ENCODE measurements at places on chromosomes 6 and 20. TPM values are rescaled to one million over a fixed set of nuclear protein-coding genes. Genes with fewer than 3 reads are reported as not detected.

The TTI1 gene
- 15.1 TPM for polyA plus RNA-seq

DNA sequence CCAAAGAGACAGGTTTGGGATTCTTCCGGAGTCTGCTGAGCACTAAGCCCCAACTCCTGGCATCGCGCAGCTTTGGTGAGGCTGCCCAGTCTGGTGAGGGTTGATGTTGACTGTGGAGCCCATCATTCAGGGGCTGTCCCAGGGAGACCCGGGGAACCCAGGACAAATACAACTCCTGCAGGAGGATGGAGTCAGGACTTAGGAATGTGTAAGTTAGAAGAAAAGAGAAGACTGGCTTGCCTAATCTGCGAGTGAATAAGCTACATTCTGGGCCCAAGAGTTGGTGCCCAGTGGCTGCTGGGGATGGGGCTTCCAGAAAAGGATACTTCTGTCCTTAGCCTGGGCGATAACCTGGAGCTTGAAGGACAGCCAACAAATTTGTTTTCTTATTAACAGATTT is 47.9 kb downstream of the STK35 start:
- DNase-seq = no peak

DNA sequence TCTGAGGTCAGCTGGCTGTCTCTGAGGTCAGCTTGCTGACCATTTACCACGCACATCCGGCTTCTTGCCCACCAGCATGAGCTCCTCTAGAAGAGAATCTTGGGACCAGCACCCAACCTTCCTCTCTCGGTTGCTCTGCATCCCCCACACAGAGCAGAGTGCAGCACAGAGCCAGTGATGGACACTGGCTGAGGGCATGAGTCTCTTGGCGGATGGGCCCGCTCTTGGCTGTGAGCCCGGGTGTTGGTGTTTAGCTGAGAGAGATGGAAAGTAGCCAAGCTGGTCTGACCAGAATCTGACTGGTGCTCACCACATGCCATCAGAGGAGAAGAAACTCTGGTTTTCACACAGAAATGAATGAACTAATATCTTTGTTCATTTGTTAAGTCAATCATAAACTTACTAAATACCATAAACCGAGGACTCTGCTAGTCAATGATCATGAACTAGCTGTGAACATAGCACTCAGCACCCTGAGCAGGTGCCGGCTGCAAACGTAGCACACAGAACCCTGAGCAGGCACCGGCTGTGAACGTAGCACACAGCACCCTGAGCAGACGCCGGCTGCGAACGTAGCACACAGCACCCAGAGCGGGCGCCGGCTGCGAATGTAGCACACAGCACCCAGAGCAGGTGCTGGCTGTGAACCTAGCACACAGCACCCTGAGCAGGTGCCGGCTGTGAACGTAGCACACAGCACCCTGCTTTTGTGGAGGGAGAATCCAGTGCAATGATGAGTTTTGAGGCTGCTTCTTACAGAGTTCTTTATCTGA is 10.4 kb upstream of the THBS2 start:
- DNase-seq = no peak

The RIMS1 gene
- polyA plus RNA-seq = 0.91 TPM

The MCHR2 gene
- polyA plus RNA-seq = not detected

The RBM38 gene
- polyA plus RNA-seq = 8.2 TPM

DNA sequence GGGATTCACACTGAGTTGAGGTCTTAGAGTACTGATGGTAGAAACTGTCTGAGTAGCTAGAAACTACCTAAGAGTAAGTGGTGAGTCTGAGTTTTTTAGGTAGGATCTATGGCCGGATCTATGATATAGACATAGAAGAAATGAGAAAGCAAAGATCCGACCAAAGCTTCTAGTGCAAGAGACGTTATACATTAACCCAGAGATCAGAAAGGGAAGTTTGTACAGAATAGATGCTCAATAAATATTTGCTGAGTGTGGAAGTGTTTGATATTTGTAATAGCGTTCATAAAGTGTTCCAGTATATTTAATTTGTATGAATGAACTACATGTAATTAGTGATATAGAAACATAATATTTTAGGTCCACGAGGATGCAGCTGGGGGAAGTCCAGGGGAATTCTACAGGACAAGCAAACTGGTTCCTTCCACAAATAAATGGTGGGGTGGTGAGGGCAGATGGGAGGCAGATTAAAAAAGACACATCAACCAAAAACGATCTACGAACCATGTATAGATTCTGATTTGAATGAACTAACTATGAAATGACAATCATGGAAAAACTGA is 31.9 kb upstream of the JARID2 start:
- DNase-seq = no peak

The BTNL2 gene
- polyA plus RNA-seq = not detected

The PNPLA1 gene
- polyA plus RNA-seq = not detected

GRCh38 chr20:10711903-10712451 is 38.2 kb upstream of the JAG1 start:
- no peak for DNase-seq

- no peak for DNase-seq
These were observed 4.3 kb upstream of the CCDC167 start for GRCh38 chr6:37504024-37504423.

GRCh38 chr6:48134246-48134645 is 23.2 kb upstream of the PTCHD4 start:
- no peak for DNase-seq

The FGD2 gene
- polyA plus RNA-seq = not detected

The FANCE gene
- polyA plus RNA-seq = 7.1 TPM

DNA sequence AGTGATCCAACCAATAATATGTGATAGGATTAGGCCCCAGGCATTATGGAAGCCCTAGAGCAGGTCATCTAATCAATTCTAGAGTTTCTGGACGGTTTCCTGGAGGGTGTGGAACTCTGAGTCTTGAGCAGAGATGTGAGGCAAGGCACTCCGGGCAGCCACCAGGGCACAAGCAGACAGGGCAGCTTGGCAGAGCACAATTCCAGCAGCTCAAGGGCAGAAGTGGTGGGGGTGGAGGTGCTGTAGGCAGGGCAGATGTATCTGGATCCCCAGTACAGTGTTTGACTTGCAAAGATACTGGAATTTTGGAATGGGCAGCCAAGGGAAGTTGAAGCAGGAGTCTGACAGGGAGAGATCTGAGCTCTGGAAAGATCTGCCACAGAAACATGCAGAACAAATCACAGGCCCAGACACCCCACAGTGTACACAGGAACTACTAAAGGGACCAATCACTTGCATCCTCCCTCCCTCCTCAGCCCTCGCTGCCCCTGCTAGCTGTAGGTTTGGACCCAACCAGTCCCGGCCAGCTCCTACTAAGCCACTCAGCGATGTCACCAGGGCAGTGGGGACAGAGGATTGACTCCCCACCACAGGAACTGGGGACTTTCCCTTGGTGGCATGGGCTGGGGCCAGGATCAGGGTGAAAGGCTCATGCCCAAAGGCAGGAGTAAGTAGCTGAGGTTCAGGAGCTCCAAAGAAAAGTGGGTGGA is 47.0 kb downstream of the TFEB start:
- DNase-seq = no peak

DNA sequence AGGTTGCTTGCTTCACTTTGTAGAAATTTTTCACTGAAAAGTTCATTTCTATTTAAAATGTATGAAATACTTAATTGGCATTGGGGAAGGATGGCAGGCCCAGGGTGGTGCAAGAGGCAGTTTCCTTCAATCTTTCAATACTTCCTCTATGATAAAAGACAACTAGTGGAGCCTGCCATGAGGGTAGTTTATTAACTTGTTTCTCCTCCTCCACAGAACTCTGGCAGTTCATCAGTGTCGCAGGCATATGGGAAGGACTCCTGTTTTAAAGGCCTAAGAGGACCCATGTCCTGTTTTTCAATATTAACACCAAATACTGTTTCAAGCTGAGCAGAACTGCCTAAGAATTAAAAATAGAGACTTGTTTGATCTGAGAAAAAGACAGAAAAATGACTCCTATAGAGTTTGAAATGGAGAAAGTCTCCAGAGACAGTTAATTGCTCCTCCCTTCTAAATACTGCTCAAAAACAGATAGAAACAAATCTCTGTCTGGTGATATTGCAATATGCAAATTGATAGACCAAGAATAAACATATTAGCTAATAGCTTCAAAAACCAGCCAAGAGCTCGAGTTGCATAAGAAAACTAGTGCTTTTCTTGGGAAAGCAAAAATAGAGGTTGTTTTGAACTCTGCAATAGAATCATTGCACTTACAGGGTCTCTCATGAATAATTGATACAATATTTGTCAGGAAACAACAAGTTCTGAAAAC is 665.7 kb upstream of the SLC35B3 start:
- DNase-seq = no peak

DNA sequence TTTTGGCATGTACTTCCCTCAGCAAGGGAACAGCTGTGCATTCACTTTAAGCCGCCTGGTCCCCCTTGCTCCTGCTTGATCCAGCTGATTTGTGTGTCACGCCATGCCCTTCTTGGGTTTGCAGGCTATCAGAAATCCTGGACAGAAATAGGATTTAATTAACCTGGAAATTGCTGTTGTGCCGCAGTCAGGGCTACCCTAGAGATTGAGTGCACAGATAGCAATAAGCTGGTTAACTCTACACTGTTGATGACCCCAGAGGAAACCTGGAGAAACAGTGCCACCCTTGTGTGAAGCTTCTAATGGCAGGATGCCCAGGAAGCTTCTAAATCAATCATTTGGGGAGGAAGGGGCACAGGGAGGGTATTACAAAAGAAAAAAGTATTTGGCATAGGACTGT is 199.0 kb downstream of the JARID2 start:
- no peak for DNase-seq

GRCh38 chr20:47295921-47296426 is 60.5 kb downstream of the ZMYND8 start:
- DNase-seq = no peak

GRCh38 chr20:2114990-2115681 is 13.5 kb downstream of the STK35 start:
- peak; percentile 42 for DNase-seq

The OGFRL1 gene
- polyA plus RNA-seq = 12.8 TPM

The APOBEC2 gene
- not detected for polyA plus RNA-seq

DNA sequence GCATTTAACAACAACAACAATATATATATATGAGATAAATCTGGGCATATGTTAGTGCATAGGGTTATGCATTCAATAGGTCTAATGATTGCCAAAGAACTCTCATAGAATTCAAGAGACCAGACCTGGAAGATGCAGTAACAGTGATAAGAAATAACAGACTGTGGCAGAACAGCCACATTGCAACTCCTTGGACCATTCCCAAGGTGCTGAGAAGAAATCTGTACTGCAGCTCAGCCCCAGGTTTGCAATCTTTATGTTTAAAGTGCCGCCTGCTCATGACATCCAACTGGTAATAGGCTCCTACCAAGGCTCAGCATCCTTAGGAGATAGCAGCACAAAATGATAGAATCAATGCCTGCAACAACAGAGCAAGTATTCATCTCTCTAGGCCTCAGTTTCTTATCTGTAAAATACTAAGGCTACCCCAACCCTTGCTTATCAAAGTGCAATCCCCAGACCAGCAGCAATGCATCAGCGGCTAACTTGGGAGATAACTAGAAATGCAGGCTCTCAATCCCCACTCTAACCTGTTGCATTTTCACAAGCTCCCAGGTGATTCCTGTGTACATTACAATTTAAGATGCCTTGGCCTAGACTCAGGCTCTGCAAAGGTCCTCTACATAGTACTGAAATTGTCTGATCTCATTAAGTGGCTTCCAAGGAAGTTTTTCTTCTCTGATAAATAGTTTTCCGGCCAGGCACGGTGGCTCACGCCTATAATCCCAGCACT is 30.6 kb upstream of the PIM1 start:
- DNase-seq = no peak

GRCh38 chr20:30816182-30816645 is 441.2 kb upstream of the DEFB115 start:
- no peak for DNase-seq

DNA sequence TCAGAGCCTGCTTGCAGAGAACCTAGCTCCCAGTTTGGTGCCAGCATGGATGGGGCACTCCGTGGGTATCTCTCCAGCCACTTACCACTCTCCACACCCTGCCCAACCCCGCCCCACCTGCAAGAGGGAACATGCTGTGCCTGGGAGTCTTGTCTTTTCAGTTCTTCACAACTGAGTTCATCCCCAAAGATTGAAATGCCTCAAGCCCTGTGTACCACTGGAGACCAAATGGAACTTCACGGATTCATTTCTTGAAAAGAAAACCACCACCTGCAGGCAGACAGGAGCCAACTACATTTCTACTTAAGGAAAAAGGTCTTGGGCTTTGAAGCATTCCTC is 50.1 kb downstream of the TRERF1 start:
- DNase-seq = no peak

GRCh38 chr20:52682237-52682636 is 289.9 kb upstream of the TSHZ2 start:
- DNase-seq = no peak

- no peak for DNase-seq
These were observed 1.4 kb upstream of the MICAL1 start for GRCh38 chr6:109456710-109457561.

The NUDT3 gene
- 23.7 TPM for polyA plus RNA-seq

GRCh38 chr20:50320901-50321796 is 130.5 kb downstream of the CEBPB start:
- peak; percentile 80 for DNase-seq

GRCh38 chr6:154996016-154996590 is 988 bp downstream of the TIAM2 start:
- no peak for DNase-seq

The DUSP15 gene
- polyA plus RNA-seq = not detected

DNA sequence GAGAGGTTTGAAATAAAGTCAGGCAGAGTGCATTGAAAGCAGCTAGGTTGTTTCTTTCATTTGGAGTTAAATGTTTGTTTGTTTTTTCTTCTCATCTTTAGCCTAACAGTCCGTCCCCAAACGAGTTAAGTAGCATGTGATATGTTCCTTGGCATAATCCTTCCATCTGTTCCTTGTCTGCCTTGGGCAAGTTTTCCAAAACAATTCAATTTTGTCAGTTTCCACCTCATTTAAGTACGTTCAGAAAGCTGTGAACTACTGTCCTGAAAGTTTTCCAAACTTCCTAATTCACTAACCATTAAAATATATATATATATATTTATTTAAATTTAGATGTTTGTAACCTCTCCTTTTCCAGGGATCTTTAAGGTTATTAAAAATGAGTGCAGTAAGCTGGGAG is 61.8 kb upstream of the HDAC2 start:
- DNase-seq = no peak

DNA sequence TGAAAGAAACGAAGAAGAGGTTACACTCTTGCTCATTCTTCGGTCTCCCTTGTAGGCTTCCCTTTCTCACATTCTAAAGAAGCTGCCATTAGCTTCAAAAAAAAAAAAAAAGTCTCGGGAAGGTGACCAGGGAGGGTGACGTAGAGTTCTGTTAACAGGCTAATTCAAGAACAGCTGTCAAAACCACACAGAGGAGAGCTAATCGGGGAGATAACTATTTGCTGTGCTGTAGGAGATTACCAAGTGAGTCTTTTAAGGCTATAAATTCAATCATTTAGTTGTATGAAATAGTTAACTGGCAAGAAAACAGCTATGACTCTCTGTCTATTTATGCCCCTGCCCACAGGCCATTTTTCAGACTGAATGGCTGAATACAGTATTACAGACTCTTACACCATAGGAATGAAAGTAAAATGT is 256.8 kb downstream of the SYNE1 start:
- peak; percentile 18 for DNase-seq

- DNase-seq = no peak
These were observed 12.0 kb upstream of the IRF4 start for GRCh38 chr6:379410-380181.

The ASIP gene
- not detected for polyA plus RNA-seq

The KCNS1 gene
- polyA plus RNA-seq = 0.31 TPM

- DNase-seq = no peak
These were observed 50.7 kb downstream of the UBE2V1 start for GRCh38 chr20:50062006-50062838.

The TMC2 gene
- not detected for polyA plus RNA-seq

All from AG04450 (cell line).